ENCODE measurements at places on chromosomes 7 and 10.

DNA sequence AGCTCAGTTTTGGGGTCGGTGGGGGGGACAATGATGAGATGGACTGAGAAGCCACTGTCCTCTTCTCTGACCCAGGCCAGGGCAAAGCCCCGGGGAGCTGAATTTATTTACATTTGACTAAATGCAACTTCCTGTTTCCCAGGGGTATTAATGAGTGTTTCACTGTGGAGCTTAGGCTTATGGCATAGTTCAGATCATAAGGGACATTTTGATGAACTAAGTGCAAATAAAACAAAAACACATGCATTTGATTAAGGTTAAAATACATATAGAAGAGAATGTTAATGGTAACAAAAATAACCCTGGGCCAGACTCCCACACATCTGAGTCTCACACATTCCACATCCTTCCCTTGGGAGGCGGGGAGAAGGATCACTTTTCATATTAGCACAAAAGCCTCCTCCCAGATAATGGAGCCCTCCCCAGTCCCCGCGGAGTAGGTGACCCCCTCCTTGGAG lies 320.6 kb downstream of the FRMD4A start:
- DNase-seq = no peak

- DNase-seq = no peak
Measured at GRCh38 chr7:73900286-73900685, 39.3 kb downstream of the TMEM270 start.

- peak; percentile 69 for DNase-seq
Measured at GRCh38 chr10:32256613-32257437, 90.1 kb downstream of the EPC1 start.

DNA sequence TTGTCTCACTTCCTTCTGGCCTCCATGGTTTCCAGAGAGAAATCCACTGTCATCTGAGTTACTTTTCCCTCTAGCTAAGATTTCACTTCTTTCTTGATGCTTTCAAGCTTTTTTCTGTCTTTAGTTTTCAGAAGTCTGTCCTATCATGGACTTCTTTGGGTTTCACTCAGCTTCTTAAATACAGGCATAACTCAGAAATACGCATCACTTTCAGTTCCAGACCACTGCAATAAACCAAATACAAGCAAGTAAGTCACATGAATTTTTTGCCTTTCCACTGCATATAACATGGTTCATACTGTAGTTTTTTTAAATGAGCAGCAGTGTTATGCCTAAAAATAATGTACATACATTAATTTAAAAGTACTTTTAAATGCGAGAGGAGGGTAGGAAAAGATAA lies 48.7 kb downstream of the STK17A start:
- DNase-seq = no peak

DNA sequence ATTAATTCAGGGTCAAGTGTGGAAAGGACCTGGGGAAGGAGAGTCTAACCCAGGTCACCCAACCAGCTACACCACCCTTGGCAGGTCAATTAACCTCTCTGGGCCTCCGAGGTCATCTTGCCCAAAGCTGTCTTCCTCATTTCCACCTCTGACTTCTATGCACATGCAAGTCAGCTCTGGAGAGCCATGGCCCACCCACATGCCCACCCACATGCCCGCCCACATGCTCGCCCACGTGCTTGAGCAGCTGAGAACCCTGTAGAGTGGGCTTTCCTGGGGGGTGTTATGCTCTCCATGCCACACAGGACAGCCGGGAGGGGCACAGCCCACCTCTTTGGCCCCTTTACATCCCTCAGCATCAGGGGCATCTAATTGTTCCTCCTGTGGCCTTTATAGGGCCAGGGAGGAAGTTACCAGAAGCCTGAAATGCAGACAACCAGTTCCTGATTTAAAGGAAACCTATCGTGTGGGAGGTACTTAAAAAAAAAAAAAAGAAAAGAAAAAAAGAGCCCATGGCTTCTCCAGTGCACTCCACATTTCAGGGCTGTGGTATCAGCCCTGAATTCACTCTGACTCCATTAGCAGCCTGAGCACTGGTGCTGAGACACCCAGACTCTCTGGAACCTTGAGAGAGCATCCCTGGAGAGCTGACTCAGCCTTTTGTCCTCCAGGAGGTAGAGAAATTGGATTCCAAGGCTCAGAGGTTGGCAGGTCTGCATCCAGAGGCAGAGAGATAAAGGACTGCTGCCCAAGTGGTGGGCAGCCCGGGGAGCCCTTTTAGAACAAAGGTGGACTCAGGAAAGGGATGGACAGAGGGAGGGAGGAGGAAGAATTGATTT lies 176.2 kb upstream of the ZMIZ1 start:
- no peak for DNase-seq

DNA sequence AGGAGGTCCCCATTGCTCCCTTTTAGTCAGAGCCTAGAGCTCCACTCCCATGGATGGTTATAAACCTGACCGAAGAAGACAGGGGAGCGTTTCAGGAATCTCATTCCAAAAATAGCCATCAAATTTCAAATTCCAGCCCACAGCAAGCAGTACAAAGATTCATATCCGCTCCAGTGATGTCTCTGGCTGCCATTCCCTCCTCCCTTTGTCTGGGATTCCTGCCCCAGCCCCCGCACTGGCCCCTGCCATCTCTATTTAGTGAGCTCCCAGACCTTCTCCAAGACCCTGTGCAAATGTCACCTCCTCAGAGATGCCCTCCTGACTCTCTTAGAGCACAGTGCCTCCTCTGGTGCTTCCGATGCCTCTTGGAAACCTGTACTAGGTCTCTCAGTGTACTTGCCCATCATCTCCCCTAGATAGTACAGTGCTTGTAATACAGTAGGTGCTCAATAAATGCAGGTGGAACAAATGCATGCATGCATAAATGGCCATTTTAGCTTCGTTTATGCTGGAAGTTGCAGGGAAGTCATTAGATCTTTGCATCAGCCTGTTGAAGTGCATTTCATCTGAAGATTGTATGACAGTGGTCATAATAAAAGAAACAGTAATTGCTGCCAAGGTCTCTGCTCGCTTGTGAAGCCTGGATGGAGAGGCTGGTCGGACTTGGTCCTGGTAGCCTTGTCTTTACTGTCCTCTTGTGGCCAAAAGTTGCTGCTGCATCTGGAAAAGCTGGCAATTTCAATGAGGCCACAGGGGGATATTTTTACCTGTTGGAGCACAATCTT lies 32.0 kb upstream of the HABP2 start:
- peak; percentile 72 for DNase-seq

DNA sequence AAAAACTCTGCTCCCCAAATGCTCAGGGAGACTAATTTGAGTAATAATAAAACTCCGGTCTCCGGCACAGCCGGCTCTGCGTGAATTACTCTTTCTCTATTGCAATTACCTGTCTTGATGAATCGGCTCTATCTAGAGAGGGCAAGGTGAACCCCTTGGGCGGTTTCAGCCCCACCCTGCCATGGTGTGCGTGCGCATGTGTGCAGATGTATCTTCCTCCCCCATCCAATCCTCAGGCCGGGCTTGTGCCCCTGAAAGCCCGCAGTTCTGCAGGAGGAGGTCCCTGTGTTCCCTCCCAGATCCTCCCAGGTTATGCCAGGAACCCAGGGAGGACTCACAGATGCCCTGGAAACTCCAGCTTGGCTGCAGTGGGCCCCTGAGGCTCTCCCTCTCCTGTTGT lies 48.3 kb upstream of the MYL10 start:
- DNase-seq = no peak

GRCh38 chr10:30436191-30436611 lies 2.2 kb downstream of the MAP3K8 start:
- DNase-seq = peak; percentile 47

DNA sequence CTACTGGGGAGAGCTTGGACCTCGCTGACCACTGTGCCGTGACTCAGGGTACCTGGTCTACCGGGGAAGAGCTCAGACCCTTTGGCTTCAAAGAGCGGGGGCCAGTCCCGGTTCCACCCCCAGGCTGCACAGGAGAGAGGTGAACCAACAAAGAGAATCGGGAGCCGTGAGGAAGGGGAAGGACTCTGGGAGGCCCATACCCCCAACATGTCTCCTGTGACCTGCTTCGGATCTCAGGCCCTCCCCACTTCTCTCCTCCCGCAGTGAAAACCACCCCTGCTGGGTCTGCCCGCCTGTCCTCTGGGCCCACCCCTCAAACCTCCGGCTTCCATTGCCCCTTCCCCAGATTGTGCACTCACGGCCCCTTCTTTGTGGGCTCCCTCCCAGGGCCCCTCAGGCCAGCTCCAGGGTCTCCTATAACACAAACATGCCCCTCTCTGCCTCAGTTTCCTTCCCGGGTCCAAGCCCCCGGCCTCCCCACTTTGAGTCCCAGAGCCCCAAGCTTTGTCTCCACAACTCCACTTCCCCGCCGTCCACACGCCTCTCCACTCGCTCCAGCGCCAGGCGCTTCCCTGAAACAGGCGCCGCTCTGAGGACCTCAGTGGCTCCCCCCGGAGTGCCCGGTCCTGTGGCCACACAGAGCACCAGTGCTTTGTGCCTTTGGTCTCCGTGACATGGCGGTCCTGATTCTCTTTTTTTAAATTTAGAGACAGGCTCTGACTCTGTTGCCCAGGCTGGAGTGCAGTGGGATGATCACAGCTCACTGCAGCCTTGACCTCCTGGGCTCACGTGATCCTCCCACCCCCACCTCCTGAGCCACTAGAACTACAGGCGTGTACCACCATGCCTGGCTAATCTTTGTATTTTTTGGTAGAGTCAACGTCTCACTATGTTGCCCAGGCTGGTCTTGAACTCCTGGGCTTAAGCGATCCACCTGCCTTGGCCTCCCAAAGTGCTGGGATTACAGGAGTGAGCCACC lies 7.5 kb upstream of the INTS1 start:
- no peak for DNase-seq

GRCh38 chr10:27547047-27547446 lies 42.9 kb downstream of the RAB18 start:
- no peak for DNase-seq

- DNase-seq = no peak
Measured at GRCh38 chr10:85666102-85666501, 700.5 kb downstream of the GRID1 start.

- DNase-seq = no peak
Measured at GRCh38 chr10:74910976-74911350, 84.6 kb downstream of the KAT6B start.

DNA sequence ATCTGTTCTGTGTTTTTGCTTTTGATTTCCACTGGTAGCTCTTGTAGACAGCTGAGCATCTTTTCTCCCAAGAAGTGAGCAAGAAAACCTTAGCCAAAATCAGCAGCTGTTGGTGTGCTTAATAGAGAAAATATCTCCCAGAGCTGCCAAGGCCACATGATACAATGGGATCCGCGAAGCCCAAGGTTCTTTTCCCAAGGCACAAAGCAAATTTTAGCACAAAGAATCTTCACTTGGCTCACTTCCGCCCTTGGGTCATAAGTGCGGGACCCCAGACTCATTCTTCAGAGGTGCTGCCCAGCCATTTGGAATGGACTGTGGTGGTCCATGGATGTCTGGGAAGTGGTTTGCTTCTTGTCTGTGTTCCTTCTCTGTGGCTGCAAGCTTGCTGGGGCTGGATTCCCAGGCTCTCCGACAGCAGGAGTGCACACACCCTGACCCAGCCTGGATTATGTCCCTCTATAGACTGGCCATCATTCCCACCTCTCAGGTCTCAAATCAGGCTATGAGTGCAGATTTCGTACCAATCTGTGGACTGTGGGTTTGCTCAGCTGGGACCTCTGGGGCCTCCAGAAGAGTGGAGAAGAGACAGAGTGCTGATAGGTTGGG lies 93.0 kb upstream of the TMEM72 start:
- no peak for DNase-seq

GRCh38 chr7:95558864-95559263 lies 37.5 kb downstream of the PDK4 start:
- no peak for DNase-seq

DNA sequence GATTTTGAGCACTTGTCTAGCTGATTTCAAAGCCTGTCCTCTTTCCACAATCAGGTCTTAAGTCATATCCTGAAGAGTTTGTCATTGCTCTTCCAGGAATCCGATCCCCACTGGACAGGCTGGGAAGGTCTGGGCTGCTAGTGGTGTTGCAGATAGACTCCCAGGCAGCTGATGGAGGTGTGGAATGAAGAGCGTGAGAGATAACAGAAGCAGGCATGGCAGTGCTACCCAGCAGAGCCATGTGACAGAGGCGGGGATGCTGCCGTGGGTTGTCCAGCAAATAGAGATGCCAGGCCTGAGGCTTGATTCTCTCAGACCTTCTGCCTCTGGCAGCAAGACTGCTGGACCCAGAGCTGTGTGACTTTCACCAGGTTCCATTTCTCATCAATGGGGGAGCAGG lies 116.5 kb upstream of the EEPD1 start:
- DNase-seq = no peak

- no peak for DNase-seq
Measured at GRCh38 chr7:39637400-39637799, 14.0 kb downstream of the RALA start.

- DNase-seq = peak; percentile 73
Measured at GRCh38 chr10:48523820-48524758, 80.8 kb downstream of the ARHGAP22 start.

GRCh38 chr7:116354546-116355423 lies 144.4 kb downstream of the TES start:
- no peak for DNase-seq

- DNase-seq = no peak
Measured at GRCh38 chr10:77077316-77077945, 560.2 kb downstream of the KCNMA1 start.

DNA sequence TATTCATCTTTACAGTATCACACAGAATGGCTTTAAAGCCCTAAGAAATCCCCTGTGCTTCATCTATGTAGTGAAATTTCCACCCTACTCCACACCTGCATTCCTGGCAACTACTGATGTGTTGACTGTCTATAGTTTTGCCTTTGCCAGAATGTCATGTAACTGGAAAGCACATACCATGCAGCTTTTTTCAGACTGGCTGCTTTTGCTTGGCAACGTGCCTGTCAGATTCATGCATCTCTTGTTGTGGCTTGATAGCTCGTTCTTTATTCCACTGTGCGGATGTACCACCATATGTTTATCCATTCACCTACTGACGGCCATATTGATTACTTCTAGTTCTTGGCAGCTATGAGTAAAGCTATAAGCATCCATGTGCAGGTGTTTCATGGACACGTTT lies 30.6 kb downstream of the RBM17 start:
- no peak for DNase-seq

GRCh38 chr7:31340603-31341002 lies at the start of gene NEUROD6:
Gene NEUROD6 (minus strand): TSS chr7:31340726. CDS start chr7:31339268, 1,458 bp downstream.
- no peak for DNase-seq

DNA sequence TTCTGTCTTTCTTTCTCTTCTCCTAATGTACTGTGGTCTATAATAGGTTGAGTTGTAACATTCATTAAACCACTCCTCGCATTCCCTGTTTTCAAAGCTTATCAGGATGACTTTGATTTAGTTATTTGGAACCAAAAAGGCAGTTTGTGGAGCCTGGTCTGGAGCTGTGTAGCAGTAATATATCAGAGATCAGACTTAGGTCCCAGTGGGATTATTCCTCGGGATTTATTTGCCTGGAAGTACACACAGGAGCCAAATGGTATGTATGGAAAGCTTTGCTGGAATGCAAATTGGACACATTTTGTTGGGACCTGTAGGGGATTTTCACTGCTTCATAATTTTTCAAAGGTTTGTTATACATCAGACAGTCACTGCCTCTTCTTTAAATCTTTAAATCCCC lies 40.9 kb downstream of the GBF1 start:
- DNase-seq = no peak

GRCh38 chr10:60041489-60042133 lies 135.3 kb upstream of the CCDC6 start:
- DNase-seq = no peak

All from WTC11 (cell line).